ENCODE measurements at places on chromosomes 3 and 15. TPM values are rescaled to one million over a fixed set of nuclear protein-coding genes. Genes with fewer than 3 reads are reported as not detected.

RPS17 gene
- total RNA-seq = 2,811 TPM

PPARG gene
- total RNA-seq = 84.1 TPM

ICE2 gene
- total RNA-seq = 33.4 TPM

SPATA16 gene
- not detected for total RNA-seq

MLF1 gene
- 4.4 TPM for total RNA-seq

CHRFAM7A gene
- total RNA-seq = not detected

ACVR2B gene
- total RNA-seq = 1.1 TPM

ACAD9 gene
- total RNA-seq = 43.0 TPM

DUOX1 gene
- total RNA-seq = under 0.01 TPM

GP9 gene
- total RNA-seq = not detected

IGSF10 gene
- total RNA-seq = under 0.01 TPM

SLC24A5 gene
- not detected for total RNA-seq

ACP3 gene
- 47.5 TPM for total RNA-seq

THRB gene
- 5.9 TPM for total RNA-seq

ADGRG7 gene
- total RNA-seq = not detected

TMED3 gene
- total RNA-seq = 81.3 TPM

C2CD4A gene
- total RNA-seq = not detected

PRICKLE2 gene
- 32.0 TPM for total RNA-seq

GOLGA8Q gene
- 1.1 TPM for total RNA-seq

GABRA5 gene
- total RNA-seq = not detected

DUOXA2 gene
- total RNA-seq = not detected

FGF12 gene
- under 0.01 TPM for total RNA-seq

GLDN gene
- 0.37 TPM for total RNA-seq

GPR176 gene
- 50.7 TPM for total RNA-seq

SLC22A14 gene
- total RNA-seq = 1.5 TPM

CD200 gene
- not detected for total RNA-seq

PLS1 gene
- total RNA-seq = 0.59 TPM

IL16 gene
- 1.6 TPM for total RNA-seq

ADAMTSL3 gene
- 0.37 TPM for total RNA-seq

C3orf70 gene
- 1.1 TPM for total RNA-seq

LRRC34 gene
- total RNA-seq = 9.8 TPM

SI gene
- not detected for total RNA-seq

LRRC2 gene
- total RNA-seq = 1.1 TPM

MITF gene
- 6.2 TPM for total RNA-seq

SNX22 gene
- total RNA-seq = 0.39 TPM

ACAN gene
- total RNA-seq = not detected

All from subcutaneous preadipocyte (primary cell).